ENCODE measurements at places on chromosomes 12 and 14.

DNA sequence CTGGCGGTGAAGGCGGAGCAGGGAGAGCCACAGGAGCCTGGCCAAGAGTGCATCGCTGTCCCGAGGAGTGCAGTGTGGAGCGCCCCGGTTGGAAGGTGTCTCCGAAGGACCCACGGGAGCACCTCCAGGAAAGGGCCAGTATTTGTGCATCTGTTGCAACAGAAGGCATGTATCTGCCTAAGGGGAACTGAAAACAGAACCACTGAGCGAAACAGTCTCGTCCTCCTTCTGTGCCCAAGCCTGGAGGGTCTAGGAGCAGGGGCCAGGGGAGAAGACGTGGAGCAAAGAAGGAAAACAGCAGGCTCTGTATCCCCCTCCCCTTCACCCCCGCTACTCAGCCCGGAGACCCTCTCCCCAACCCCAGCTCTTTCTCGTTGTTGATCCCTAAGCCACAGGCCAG is 5.3 kb upstream of the LRRC10 start:
- DNase-seq, result no peak

DNA sequence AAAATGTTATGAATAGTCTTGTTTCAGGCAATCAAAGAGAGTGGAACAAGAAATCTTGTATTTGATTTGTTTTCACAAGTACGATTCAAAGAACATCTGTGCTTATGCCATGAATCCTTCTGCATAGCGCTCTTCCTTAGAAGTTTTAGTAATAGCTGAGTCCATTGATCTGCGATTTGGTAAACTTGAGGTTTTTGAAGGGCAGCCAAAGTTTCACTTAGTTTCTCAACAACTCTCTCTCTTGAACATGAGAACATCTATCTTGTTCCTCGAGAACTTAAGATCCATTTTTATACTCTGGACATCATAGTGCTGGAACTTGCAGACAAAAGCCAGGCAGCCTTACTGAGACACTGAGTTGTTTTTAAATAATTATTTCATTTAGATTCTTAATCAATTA is 96.2 kb upstream of the USP15 start:
- no peak for DNase-seq

DNA sequence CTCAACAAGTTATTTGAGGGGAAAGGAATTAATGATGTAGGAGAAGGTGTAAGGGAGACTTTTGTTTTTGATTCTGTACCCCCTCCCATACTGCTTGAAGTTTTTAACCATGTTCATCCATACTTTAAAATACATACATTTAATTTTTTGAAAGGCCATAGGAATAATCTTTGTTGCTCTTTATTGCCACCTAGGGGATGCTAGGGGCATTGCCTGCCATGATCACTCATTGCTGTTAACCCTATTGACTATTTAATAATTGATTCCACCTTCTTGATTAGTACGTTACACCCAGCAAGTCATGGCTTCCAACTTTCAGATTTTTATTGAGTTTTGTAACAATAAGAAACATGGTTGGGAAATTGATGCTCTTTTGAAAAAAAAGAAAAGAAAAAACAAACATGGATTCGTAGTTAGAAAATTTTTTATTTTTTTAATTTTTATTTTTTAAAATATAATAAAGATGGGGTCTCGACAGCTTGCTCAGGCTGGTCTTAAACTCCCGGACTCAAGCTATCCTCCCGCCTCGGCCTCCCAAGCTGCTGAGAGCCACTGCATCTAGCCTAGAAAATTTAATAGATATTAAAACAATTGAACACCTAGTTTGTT is 8.5 kb upstream of the PRKAB1 start:
- DNase-seq, result peak; percentile 49

- no peak for DNase-seq
Observed at GRCh38 chr12:4346931-4347330, 25.9 kb downstream of the TIGAR start.

DNA sequence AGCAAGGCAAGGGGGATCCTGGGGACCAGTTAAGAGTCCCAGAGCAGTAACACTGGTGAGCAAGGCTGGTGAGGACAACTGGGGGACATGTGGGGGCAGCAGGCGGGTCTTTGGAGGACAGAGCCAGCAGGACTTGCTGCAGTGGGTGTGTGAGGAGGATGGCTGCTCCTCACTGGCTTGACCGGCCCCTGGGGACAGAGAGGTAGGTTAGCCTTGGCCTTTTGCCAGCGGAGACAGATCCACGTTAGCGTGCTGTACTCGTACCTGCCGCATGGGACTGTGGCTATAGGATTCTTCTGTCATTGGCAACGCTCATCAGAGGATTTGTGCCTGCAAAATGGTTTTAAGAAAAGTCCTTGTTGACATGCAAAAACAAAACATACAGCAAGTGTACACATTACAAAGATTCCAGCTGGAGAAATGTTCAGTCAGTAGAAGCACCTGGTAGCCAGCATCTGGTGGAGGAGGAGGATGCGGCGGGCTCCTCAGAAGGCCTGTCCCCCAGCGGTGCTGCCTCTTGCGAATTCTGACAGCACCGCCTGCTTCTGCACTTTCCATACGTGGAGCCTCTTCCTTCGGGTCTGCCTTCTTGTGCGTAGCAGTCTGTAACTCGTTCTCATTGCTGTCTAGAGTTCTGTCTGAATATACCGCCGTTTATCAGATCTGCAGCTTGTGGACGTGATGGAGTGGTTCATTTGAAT is 91.3 kb downstream of the EP400 start:
- no peak for DNase-seq

GRCh38 chr12:6458281-6459003 is 6.6 kb downstream of the TAPBPL start:
- no peak for DNase-seq

DNA sequence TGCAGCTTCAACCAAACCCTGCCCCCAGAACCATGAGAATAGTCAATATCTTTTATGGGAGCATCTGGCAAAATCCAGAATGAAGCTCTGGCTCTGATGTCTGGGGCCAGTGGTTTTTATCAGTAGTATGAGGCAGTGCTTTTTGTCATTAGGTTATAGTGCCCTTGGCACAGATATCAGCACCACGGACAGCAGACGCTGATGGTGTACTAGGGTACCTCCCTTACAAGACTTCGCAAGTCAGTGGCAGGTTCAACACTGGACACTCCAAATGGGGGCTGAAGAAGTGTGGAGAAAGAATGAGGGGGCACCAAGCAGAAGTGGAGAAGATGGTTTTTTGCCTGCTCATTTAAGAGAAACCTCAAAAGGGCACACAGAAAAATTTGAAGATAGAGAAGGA is 68.2 kb upstream of the E2F7 start:
- peak; percentile 17 for DNase-seq

DNA sequence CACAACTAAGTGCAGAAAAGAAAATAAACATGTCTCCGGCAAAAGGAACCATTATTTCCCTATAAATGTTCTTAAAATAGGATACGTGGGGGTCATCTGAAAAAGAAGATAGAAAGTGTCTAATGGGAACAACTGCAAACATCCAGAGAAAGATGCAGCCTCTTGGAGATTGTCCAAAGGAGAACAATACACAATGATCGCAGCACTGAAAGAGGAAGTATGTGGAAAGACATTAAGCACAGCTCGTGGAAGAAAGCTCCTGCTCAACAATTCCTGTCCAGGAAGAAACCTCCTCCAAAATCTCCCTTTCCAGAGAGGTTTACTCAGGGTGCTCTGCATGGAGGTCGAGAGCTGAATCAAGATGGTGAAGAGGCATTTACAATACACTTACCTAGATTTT is 2.5 kb upstream of the LALBA start:
- no peak for DNase-seq

DNA sequence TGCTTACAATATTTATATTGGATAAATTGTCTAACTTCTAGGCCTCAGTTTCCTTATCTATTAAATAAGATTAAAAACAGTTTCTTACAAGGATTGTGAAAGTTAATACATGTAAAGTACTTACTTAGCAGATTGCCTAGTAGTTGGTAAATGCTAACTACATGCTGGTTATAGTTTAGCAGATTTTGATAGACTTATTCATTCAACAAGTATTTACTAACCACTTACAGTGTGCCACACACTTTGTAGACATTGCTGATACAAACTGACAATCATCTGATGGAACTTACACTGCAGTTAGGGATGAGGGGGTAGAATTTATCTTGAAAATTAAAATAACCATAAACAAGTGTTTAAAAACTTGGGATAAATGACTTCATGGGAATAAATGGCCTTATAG is 50.4 kb downstream of the ARID2 start:
- DNase-seq, result no peak

DNA sequence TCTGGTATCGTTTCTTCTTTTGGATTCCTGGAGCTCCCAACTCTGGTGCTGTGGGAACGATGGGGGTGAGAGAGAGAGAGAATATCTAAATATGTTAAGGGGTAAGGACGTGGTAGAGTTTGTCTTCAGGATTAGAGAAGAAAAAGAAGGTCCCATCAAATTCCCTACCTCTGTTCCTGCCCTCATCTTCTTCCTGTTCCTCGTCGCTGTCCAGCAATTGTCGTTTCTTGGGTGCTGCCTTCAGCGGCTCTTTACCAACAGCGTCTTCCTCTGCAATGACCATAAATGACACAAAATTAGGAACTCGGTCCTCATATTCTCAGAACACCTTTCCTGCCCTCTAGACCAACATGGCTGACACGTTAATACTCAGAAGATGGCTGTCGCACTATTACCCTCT is 31.5 kb downstream of the TIMELESS start:
- no peak for DNase-seq

GRCh38 chr12:50016501-50017475 is 8.5 kb downstream of the RACGAP1 start:
- no peak for DNase-seq

- DNase-seq, result no peak
Observed at GRCh38 chr12:39467432-39467870, 24.5 kb upstream of the KIF21A start.

- DNase-seq, result no peak
Observed at GRCh38 chr14:62001963-62002362, 239.7 kb downstream of the SNAPC1 start.

DNA sequence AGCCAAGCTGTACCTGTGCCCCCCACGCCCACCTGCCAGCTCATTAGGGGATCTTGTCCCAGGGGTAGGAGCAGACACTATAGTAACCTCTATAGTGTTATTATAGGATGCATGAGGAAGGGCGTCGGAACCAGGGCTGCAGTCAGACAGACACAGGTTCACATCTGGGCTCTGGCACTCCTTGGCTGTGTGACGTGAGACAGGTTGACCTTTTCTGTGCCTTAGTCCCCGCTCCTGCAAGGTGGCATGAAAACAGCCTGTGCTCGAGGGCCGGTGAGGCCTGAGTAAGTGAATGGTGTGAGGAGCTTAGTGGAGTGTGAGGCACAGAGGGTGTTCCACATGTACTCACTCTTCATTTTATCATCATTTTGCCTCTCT is 19.0 kb downstream of the ASB2 start:
- DNase-seq, result no peak

GRCh38 chr12:71636704-71637115 is 26.9 kb downstream of the ZFC3H1 start:
- no peak for DNase-seq

GRCh38 chr12:69916544-69917235 is 91.7 kb downstream of the MYRFL start:
- no peak for DNase-seq

DNA sequence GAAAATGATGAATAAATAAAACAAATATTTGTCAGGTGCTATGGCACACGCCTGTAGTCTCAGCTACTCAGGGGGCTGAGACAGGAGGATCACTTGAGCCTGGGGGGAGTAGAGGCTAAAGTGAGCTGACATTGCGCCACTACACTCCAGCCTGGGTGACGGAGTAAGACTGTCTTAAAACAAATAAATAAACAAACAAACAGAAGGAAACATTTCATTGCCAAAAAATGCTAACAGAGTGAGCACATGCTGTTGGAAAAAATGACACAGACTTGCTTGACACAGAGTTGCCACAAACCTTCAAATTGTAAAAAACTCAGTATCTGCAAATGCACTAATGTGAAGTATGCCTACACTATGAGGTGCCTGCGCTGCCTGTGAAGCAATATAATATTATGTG is 50.8 kb upstream of the AP4S1 start:
- DNase-seq, result no peak

- no peak for DNase-seq
Observed at GRCh38 chr12:19792028-19792427, 352.7 kb downstream of the AEBP2 start.

GRCh38 chr12:104643819-104644669 is 187.3 kb downstream of the CHST11 start:
- DNase-seq, result no peak

- no peak for DNase-seq
Observed at GRCh38 chr14:100212476-100213333, 26.2 kb upstream of the YY1 start.

DNA sequence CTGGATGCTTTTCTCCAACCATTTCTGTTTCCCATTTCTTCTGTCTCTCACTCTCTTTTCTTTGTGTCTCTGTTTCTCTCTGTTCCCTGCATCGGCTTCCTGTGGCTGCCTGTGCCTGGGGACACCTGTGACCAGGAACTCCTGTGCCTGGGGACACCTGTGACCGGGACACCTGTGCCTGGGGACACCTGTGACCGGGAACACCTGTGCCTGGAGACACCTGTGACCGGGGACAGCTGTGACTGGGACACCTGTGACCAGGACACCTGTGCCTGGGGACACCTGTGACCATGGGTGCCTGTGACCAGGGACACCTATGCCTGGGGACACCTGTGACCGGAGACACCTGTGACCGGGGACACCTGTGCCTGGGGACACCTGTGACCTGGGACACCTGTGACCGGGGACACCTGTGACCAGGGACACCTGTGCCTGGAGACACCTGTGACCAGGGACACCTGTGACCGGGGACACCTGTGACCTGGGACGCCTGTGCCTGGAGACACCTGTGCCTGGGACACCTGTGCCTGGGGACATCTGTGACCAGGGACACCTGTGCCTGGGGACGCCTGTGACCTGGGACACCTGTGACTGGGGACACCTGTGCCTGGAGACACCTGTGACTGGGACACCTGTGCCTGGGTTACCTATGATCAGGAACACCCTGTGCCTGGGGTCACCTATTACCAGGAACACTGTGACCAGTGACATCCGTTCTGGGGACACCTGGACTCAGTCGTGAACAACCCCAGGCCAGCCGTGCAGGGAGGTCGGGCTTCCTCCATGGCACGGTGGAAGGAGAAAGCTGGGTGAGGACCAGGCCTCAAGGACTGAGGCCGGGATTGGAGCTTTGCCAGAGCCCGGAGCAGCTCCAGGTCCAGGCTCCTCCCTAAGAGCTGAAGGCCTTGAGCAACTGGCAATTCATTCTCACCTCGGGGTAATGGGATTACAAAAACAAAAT is 23.4 kb upstream of the FBRSL1 start:
- no peak for DNase-seq
